Upper lobe of left lung (tissue), 6 donors: ENCODE measurements at places on chromosomes 7 and 10.

- DNase-seq, result no peak
Observed at GRCh38 chr7:7100432-7100849, 81.9 kb upstream of the C1GALT1 start.

- DNase-seq, result peak; percentile 56
Observed at GRCh38 chr10:132575320-132576201, 38.0 kb downstream of the INPP5A start.

- DNase-seq, result no peak
Observed at GRCh38 chr10:12969951-12970350, 31.6 kb downstream of the CCDC3 start.

DNA sequence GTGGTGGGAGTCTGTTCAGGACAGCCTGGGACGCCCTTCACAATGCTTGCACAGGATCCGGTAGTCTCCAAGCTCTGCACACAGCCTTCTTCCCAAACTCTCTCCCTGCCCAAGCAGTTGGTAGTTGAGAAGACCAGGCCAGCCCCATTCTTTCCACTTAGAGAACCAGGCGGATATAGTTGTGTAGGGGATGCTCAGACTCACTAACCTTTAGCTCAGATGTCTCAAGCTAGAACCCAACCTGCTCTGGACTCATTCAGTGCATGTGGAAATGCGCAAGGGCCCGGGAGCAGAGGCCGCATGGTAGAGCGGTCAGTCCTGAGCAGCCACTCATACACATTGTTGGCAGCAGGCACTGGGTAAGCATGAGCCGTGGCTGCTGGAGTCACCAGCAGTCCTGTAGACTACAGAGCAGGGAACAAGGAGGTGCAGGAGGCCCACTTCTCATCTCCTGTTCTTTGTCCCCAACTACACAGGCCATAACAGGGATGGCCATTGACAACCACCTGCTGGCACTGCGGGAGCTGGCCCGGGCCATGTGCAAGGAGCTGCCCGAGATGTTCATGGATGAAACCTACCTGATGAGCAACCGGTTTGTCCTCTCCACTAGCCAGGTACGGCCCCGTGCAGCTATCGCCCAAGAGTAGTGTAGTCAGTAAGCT is 17.2 kb upstream of the C10orf53 start:
- no peak for DNase-seq

- no peak for DNase-seq
Observed at GRCh38 chr10:49458869-49459268, 63.0 kb upstream of the DRGX start.

DNA sequence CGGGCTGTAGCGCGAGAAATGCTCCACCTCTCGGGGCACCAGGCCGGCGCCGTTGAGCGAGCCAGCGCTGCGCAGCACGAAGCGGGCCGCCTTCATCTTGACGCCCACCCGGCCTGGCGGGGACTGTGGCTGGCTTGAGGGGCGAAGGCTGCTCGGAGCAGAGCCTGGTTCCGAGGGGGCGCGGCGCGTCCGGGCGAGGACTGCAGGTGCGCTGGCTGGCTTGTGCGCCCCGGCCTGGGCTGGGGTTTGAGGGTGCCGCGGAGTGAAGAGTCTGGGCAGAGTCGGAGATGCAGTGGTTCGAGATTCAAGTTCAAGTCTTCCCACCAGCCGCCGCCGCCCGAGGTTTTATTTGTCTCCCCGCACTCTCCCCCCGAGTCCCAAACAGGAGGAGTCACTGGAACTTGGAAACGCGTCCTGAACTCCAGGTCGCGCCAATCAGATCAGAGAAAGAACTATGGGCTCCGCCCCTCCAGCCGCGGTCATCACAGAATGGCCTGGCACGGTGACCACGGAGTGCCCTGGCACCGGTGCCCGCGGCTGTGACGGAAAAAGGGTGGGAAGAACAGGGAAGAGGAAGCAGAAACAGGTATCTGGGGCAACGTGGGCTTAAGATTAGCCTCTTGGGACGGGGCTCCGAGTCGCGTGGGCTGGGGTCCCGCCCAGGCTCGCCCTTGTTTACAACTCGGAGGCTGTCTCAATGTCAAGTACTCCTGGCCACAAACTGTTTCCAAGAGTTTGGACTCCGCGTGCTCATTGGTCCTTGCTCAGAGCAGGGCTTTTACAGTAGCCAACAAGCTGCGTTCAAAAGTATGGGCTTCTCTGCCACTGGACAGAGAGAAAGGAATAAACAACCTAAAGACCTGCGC is at the start of gene PDK4:
Gene PDK4, minus strand, starts transcription at position 319 of the 866 bp plus-strand sequence. Its CDS starts 223 bp downstream, at position 96.
- peak; percentile 94 for DNase-seq

GRCh38 chr7:20229646-20230500 is 12.7 kb upstream of the MACC1 start:
- DNase-seq, result no peak

GRCh38 chr7:102889851-102890250 is 22.9 kb upstream of the LRRC17 start:
- no peak for DNase-seq

GRCh38 chr7:82444220-82444909 is 788 bp upstream of the CACNA2D1 start:
- no peak for DNase-seq

- DNase-seq, result no peak
Observed at GRCh38 chr10:112981553-112981952, 31.5 kb downstream of the TCF7L2 start.

DNA sequence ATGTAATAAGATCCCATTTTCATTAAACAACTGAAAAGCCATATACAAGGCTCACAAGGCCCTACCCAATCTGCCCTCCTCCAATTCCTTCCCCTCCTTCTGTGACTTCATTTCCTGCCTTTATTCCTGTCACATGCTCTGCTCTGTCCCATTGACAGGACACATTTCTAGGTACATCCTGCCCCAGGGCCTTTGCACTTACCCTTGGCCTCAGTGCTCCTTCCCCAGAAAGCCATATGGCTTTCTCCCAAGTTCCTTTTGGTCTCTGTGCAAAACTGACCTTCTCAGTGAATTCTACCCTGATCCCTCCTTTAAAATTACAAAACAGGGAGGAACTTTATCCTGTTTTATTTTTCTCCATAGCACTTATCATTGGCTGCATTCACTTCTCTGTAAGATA is 40.0 kb downstream of the KCNMA1 start:
- no peak for DNase-seq

DNA sequence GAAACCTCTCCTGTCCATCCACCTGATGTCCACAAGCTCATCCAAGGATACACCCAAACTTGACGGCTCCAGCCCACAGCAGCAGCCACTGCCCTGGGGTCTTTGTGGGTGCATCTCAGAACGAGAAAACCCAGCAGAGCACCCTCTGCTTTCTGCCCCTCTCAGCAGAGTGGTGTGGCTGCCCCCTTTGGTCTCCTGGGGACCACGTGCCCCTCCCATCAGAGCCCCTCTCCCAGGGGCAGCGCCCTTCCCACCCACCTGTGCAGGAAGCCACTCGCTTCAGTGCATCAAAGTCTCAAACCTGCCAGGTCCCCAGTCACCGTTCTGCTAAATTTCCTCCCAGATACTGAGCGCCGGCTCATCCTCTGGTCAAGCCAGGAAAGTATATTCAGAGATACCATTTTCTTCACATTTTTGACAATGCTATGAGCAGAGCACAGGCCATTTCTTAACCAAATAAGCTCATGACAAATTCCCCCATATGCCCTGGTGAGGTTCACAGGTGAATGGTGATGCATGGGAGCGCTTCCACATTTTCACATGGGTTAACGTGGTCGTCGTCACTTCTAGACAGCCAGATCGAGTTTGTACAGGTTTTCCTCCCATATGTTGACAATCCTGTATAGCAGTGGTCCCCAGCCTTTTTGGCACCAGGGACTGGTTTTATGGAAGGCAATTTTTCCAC is 32.4 kb downstream of the CAMK2B start:
- DNase-seq, result no peak

DNA sequence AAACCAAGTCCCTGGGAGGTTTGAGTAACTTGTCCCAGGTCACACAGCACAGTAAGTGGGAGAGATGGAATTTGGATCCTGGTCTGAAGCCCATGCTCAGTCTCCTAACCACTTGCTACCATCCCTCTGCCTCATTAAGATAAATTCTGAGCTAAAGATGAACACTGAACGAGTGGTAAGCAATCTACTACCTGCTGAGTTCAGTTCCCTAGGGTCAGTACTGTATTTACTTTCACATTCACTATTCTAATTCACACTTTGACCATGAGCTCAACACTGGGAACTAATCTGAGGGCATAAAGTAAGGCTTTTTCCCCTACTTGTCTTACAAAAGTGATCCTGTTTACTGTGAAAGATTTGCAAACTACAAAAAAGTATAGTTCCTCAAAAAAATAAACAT is 2.4 kb downstream of the UROS start:
- no peak for DNase-seq

- DNase-seq, result no peak
Observed at GRCh38 chr10:118729641-118730258, 25.0 kb downstream of the CACUL1 start.

GRCh38 chr7:149669121-149669818 is 104.1 kb downstream of the ZNF467 start:
- no peak for DNase-seq

DNA sequence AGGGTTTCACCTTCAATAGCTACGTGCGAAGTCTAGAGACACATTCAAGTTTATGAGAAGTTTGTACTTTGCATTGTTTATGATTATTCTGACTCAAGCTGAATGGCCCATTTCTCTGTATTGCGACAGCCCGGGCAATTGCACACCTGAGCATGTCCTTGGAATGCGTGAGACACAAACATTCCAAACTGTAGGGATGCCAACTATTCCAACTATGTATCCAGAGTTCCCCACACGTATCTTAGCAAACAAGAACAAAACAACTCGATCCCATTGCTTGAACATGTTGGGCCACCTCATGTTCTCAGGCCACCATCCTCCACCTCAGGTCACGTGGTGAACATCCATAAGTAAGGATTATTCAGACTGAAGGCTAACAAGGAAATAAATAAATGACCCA is 51.4 kb upstream of the EGFR start:
- no peak for DNase-seq

DNA sequence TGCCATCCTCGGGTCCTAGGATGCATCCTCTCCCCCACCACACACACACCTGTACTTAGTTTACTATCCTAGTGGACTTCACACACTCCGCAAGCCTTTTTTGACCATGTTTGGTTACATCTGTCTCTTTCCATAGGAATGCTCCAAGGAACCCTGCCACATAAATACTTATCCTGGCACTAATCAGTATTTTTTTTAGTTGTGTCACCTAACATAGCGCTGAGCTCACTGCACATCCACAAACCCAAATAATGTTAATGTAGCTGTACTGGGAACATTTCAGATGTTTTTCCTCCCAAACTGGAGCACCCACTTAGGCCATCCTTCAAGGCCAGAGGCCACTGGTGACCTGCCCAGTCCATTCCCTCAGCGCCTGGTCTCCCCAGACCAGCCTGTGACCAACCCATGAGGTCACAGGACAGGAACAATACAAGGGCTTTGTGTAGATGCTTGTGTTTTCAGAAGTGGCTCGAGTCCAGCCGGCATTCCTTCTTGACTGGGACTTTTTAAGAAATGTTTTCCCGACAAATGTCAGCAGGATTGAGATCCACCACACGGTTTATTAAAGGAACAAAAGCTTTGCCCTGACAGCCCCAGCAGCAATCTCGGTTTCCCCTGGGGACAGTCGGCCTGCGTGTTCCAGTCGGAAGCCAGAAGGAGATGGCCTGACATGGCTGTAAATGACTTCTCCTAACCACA is 181.4 kb downstream of the JCAD start:
- DNase-seq, result no peak

- no peak for DNase-seq
Observed at GRCh38 chr7:7486362-7486761, 49.3 kb downstream of the COL28A1 start.

- DNase-seq, result no peak
Observed at GRCh38 chr10:33536508-33536907, 202.0 kb upstream of the NRP1 start.

GRCh38 chr10:79049931-79050895 is 18.6 kb upstream of the ZMIZ1 start:
- DNase-seq, result peak; percentile 17

DNA sequence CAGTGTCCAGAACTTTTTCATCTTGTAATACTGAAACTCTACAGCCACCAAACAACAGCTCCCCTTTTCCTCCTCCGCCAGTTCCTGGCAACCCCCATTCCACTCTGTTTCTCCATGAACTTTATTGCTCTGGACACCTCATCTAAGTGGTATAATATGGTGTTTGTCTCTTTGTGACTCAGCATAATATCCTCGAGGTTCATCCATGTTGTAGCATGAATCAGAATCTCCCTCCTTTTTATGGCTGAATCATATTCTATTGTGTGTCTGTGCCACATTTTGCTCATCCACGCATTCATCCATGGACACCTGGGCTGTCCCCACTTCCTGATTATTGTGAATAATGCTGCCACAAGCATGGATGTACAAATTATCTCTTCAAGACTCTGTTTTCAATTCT is 124.4 kb upstream of the FGFR2 start:
- no peak for DNase-seq

GRCh38 chr7:93132216-93132615 is 14.4 kb upstream of the SAMD9 start:
- DNase-seq, result no peak

DNA sequence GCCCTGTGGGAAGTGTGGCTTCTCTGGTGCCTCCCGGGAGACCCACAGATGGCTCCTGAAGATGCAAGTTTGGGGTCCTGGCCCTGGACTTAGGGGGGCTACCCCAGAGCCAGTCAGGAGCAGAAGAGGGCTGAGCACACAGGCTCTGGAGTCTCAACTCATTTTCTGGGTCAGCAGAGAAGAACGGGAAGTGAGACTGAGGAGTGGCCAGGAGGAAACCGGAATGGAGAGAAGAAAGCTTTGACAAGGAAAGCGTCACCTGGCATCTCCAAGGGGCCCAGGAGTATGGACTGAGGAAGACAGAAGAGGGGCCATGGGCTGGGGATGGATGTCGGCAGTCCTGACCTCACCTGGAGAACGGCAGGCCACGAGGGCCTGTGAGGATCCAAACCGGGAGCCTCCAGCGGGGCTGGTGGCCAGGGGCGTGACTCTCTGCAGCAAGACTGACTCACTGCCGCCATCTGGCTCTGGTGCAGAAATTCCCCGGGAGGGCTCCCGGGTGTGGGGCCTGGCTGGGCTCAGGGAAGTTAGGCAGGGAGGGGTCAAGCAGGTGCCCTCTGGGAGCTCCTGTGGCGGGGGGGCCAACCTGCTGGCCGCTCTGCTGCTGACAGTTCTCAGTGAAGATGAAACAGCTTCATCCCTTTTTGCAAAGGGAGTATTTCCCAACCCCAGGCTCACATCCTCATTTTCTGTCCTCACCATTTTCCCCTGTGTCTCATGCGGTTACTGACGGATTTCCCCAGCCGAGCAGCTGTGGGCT is 23.6 kb downstream of the DAGLB start:
- DNase-seq, result peak; percentile 83
